Stimulated activated CD8-positive, alpha-beta memory T cell treated with anti-CD3 and anti-CD28 coated beads, Interleukin-2, amount 100 ng/mL, for 1 hour (primary cell): ENCODE measurements at places on chromosomes 1 and 21.
A peak's percentile ranks its signal among the peaks of the same experiment; 100 is the strongest.

DNA sequence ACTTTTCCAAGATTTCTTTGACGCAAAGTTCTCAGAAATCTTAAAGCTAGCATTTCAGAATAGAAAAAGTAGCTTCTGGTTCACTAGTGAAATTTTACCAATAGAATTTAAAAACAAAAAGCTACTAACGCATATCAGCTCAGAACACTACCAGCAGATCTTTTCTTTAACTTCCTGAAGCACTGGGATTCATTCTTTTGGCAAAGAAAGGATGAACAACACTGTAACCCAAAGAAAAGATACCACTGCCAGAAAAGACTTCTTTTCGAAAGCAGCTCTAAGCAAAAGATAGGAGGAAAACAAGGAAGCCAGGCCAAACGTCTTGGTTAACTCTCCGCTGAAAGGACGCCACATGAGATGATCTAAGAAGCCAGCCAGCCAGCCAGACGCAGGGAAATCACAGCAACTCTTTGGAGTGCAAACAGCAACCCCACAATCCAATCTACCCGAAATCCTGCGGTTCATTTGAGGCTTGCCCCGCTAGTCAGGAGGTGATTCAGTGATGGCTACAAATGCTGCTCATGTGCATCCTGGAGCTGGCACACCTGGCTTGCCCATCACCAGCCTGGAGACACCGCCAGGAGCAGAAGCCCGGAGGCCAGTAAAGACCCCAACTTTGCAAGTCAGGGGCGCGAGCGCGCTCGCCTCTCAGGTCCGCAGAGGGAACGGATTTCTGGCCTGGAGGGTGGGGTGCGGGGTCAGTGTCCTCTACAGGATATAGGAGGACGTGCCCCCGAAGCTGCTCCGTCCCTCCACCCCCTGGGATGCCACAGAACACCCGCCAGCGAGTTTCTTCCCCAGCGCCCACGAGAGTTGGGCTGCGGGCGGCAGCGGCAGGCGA lies 812 bp downstream of the NBPF1 start:
- no peak for DNase-seq

GRCh38 chr1:168437821-168438220 lies 106.0 kb downstream of the XCL2 start:
- no peak for DNase-seq

DNA sequence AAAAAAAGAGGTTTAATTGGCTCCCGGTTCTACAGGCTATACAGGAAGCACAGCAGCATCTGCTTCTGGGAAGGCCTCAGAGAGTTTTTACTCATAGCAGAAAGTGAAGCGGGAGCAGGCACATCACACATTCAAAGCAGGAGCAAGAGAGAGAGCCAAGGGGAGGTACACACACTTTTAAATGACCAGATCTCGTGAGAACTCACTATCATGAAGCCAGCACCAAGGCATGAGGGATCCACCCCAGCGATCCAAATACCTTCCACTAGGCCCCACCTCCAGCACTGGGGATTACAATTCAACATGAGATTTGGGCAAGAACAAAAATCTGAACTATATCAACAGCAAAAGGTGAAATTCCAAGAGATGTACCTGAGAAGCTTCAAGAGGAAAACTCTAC lies 20.8 kb upstream of the FAM76A start:
- DNase-seq: no peak

- no peak for DNase-seq
These were observed 391.6 kb upstream of the VAMP3 start for GRCh38 chr1:7379441-7379971.

GRCh38 chr1:98704474-98704873 lies 43.0 kb downstream of the SNX7 start:
- DNase-seq: no peak

GRCh38 chr21:44549525-44550211 lies 1.6 kb downstream of the KRTAP10-2 start:
- no peak for DNase-seq

GRCh38 chr1:81717230-81717629 lies 83.5 kb upstream of the ADGRL2 start:
- DNase-seq: no peak

DNA sequence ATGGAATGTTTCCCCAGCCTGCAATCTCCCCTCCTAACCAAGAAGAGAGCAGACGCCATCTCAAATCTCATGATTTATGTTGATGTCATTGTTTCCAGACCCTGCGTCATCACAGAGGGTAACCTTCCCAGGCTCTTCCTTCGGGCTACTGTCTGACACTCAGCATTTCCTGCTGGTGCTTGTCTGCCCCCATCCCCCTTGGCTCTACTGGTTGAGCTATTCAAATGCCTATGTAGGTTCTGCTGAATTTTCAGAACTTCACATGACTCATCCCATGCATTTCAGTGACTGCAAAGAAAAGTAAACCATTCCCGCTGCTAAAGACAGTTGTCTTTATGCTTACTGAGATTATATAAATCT lies 24.8 kb upstream of the ITPKB start:
- DNase-seq: no peak

- DNase-seq: peak; percentile 7
These were observed 51.8 kb upstream of the FAM89A start for GRCh38 chr1:231091831-231092301.

DNA sequence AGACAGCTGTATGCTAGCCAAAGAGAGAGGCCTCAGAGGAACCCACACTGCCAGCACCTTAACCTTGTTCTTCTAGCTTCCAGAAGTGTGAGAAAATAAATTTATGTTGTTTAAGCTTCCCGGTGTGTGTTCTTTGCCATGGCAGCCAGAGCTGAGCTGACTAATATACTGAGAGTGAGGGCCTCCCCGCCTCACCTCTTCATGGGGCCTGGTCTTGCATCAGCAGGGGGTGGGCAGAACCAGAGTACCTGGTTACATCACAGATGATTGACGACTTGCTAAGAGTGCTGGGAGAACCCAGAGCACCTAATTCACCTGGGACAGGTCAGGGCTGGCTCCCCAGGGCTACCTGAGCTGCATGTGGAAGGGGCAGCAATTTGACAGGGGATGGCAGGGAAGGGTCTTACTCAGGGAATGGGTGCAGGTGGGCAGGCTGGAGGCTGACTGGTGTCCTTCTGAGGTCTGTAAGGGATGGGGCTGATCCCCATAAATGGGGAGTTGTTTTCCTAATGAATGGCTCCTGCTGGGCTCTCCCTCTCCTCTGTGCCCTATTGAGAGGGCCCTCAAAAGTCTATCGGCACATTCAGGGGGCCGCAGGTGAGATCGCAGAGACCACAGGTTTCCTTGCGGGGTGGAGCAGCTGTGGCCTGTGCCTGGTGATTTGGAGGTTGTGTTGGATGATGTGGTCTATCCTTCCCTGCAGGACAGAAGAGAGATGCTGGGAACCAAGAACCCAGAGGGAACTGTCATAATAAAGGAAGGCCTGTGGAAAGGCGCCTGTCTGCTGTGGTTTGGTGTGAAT lies 60.6 kb upstream of the ETV3 start:
- no peak for DNase-seq

DNA sequence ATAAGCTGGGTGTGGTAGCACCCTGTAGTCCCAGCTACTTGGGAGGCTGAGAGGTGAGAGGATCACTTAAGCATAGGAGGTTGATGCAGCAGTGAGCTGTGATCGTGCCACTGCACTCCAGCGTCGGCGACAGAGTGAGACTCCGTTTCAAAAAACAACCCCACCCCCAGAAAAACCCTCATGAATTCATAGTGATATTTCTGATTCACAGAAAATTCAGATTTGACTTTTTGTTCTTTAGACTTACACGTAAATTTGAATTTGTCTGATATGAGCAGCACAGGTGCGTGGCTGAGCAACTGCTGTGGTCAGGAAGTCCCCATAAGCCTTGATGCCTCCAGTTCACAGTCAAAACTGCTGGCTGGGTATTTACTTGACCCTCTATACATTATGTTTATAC lies 10.0 kb upstream of the MORC3 start:
- no peak for DNase-seq
